ENCODE measurements at places on chromosomes 2 and 18. TPM values are rescaled to one million over a fixed set of nuclear protein-coding genes. Genes with fewer than 3 reads are reported as not detected.

Gene NABP1
- 5.8 TPM for total RNA-seq

- DNase-seq, result no peak
These were observed 114.5 kb upstream of the ZFP36L2 start for GRCh38 chr2:43340945-43341356.

- DNase-seq, result no peak
These were observed 1.5 kb downstream of the DNAJB2 start for GRCh38 chr2:219280651-219281050.

GRCh38 chr18:58842978-58843687 lies 21.5 kb upstream of the ZNF532 start:
- no peak for DNase-seq
